ENCODE measurements at places on chromosomes 2 and 18.
A peak's percentile ranks its signal among the peaks of the same experiment; 100 is the strongest.

- no peak for DNase-seq
Measured at GRCh38 chr18:63244607-63245006, 75.0 kb downstream of the BCL2 start.

DNA sequence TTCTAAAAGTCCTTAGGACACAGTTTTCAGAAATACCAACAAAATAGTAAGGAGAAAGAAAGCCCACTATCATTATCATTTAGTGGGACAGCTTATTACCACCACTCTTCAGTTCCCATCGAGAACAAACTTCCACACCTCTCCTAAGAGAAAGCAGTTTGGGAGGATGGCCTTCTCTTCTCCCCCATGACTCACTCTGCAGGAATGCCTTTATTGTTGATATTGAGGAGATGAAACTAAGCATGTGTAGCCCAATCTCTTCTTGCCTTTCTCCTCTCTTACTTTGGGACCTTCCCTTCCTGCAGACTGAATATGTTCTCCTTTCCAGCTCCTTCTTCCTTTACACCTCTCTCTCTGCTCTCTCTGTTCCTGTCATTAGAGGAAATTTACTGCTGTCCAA, 30.0 kb upstream of the ERMN start:
- DNase-seq = no peak

DNA sequence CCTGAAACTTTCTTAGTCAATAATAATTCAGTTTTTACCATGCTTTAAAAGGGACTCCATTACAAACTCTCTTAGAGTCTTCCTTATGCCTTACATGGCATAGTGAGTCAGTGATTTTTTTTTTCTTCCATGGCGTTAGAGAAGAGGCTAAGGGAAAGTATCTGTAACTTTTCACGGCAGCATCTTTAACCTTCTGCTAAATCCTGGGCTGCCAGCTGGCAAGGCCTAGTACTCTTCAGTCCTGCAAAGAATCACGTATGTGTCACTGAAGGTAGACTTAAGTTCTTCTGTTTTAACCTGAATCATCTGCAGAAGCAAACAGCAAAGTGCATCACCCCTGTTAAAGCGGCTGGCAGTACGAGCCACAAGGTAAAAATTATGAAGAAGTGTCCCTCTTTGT, 286.3 kb upstream of the FN1 start:
- no peak for DNase-seq

GRCh38 chr2:189874586-189875320, 90.5 kb downstream of the PMS1 start:
- peak; percentile 16 for DNase-seq

- DNase-seq = no peak
Measured at GRCh38 chr2:32652555-32653209, 24.8 kb downstream of the TTC27 start.

DNA sequence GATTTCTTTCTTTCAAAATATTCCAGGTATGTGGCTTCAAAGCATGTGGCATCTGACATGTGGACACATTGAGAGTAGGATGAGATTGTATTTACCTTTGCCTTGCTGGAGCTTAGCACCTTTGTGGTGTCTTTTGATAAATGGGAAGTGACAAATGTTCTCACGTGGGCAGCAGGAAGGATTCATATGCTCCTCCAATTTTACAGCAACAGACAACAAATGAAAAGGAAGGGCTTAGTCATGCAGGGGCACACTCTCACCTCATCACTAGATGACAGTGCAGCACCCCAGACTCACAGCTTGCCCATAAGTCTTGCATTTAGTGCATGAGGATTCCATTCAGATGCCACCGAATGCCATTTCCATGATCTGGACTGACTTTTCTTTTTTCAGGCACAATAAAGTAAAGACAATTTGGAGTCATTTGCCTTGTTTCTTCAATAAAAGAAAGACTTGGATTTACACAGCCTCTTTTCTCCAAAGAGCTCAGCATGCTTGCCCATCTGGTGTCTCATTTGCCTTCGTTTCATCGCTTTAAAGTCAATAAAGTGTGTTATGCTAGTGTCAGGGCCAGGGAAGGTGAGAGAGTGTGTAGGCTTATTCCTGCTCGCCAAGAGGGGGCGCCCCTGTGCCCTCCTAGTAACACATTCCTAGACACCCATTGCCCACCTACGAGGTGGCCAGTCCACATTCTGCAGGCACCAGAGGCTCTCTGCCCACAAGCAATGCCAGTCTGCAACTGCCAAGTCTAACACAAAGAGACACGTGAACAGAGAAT, 39.6 kb upstream of the DAPL1 start:
- peak; percentile 6 for DNase-seq

GRCh38 chr2:139000131-139000785, 220.1 kb upstream of the NXPH2 start:
- DNase-seq = no peak

DNA sequence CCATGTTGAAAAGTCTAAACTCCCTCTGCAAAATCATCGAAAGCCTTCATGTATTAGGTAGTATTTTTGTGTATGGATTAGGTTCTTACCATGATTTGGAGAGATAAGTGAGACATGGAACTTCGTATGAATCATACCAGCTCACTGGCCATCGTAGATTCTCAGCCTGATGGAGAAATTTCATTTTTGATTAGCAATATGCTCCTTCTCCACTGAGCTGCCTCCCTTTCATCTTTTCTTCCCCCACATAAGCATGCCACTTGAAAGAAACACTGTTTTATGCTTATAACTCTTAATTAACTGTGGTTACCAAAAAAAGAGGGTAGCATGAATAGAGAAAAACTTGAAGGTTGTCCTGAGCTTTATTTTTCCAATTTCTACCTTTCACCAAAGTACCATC, 111.9 kb downstream of the NCK2 start:
- DNase-seq = no peak

- no peak for DNase-seq
Measured at GRCh38 chr2:161980976-161981375, 93.0 kb downstream of the DPP4 start.

GRCh38 chr18:57107140-57107832, 39.6 kb upstream of the BOD1L2 start:
- peak; percentile 48 for DNase-seq

- peak; percentile 78 for DNase-seq
Measured at GRCh38 chr2:98917031-98917471, 19.0 kb downstream of the CRACDL start.

GRCh38 chr2:3037196-3038194, 340.1 kb downstream of the EIPR1 start:
- no peak for DNase-seq

DNA sequence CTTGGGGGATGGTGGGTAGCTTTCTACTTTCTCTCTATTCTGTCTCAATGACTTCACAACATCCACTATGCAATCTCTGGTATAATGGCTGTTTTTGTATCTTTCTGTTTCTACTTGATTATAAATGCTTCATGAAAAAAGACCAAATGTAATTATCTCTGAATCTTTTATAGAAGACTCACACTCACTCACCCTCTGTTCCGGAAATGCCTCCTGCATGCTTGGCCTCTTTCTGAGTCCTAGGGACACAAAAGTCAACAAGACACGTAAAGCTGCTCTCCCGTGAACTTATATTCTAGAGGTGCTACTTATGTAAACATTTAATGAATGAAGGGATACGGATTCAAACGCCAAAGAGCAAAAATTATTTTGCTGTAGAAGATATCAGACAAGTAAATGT, 502.2 kb upstream of the SOX11 start:
- peak; percentile 2 for DNase-seq

DNA sequence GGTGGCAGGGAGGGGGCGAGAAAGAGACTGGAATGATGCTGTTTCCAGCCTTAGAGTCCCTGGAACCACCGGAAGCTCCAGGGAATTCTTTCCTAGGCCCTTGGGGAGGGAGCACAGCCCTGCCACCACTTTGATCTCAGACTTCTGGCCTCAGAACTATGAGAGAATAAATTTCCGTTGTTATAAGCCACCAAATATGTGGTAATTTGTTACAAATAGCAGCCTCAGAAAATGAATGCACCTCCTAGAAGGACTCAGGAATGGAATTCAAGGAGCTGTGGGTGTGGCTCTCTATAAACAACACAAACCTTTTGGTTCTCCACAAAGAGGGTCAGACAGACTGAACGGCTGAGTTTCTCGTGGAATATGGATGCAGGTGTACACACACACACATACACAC, 144.5 kb downstream of the ACKR3 start:
- DNase-seq = no peak

DNA sequence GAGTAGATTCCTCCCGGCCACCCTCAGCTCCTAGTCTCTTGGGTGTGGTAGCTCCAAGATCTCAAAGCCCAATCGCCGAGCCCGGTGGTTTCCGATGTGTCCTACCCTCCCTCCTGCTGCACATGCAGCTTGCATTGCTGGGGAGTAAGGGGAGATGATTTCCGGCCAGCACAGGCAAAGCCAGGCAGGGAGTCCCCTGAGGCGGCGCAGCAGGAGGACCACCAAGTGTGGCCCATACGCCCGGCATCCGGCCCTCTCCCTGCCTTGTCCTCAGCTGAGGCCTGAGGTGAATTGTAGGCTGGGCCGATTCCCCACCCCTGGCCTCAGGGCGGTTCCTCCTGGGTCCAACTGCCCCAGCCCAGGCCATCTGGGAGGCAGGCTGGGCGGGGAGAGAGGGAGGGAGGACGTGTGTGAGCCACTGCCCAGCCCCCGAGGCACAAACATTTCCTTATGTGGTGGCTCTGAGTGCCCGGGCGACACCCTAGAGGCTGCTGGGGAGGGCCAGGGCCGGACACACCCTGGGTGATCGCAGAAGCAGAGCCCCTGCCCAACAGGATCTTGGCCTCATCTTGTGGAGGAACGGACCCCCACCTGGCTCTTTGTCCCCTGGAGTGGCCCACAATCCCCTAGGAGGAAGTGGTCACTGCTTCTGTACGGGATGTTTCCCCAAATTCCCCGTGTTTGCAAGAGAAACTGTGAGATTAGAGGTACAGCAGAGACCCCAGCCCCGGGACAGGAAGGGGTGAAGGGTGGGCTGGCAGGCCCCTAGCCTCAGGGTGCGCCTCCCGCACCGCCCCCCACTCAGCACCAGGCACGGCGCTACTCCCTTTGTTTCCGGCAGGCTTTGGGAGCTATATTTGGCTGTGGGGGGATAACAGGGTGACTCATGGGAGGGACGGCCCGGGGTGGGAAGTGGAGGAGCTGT, 41.9 kb upstream of the PTMA start:
- DNase-seq = peak; percentile 63

DNA sequence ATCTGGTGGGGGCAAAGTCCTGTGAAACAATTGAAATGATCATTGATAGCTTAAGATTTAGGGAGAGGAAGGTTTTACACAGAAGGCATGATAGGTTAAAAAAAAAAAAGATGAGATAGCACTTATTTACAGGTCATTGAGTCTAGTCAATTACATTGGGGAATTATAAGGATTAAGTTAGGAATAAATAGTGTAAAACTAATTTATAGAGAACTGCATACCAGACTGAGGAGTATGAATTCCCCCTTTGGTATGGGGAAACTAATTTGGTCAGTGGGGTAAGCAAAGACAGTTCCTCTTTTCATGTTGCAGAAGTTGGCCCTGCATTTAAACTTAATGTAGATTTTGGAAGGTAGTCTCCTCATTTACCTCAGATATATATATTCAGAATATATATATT, 10.8 kb downstream of the GLS start:
- DNase-seq = no peak

GRCh38 chr2:235049719-235050118, 97.9 kb downstream of the SH3BP4 start:
- DNase-seq = no peak

- no peak for DNase-seq
Measured at GRCh38 chr2:28165087-28165635, 227.5 kb upstream of the FOSL2 start.

- DNase-seq = no peak
Measured at GRCh38 chr2:216415541-216415940, 3.3 kb downstream of the SMARCAL1 start.

GRCh38 chr2:47040651-47041050, 114.5 kb downstream of the STPG4 start:
- DNase-seq = no peak

DNA sequence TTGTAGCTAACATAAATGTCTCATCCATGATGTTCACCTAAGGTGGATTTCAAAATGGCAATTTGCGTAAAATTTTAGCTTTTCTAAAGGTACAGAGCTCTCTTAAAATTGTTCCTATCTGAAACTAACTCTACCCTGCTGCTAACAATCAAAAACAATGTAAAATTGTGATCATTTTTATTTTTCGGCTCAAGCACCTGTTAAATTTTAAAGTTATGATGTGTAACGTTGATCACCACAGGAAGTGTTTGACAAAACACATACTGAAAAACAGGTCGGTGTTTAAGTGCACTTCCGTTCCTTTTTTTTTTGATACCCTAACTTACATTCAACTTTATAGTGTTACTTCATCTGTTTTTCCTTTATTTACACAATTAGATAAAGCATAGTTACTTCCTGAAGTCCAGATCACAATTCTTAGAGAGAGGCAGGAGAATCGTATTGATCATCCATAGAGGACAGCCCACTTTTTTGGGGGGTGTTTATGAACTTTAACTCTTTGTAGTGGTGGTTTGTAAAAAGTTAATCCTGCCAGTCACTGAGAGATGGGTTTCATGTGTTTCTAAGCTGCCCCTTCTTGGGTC, 6.0 kb upstream of the NCK2 start:
- DNase-seq = no peak

DNA sequence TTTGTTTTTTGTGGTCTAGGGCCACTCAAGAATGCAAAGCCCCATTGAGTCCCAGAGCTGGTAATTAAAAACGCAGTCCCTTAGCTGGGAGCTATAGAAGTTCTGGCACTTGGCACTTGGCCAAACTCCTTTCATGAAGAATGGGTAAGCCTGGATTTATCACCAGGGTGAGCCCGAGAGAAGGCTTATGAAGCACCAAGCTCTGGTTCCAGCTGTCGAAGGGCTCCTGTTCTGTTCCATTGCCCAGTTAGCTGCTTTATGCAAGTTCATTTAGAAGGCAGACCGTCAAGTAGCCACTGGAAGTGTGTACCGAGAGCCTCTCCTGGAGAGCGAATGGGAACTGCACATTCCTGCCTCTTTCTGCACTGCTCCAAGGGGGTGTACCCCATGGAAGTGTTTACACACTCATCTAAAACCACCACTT, 14.2 kb downstream of the ECEL1 start:
- no peak for DNase-seq

DNA sequence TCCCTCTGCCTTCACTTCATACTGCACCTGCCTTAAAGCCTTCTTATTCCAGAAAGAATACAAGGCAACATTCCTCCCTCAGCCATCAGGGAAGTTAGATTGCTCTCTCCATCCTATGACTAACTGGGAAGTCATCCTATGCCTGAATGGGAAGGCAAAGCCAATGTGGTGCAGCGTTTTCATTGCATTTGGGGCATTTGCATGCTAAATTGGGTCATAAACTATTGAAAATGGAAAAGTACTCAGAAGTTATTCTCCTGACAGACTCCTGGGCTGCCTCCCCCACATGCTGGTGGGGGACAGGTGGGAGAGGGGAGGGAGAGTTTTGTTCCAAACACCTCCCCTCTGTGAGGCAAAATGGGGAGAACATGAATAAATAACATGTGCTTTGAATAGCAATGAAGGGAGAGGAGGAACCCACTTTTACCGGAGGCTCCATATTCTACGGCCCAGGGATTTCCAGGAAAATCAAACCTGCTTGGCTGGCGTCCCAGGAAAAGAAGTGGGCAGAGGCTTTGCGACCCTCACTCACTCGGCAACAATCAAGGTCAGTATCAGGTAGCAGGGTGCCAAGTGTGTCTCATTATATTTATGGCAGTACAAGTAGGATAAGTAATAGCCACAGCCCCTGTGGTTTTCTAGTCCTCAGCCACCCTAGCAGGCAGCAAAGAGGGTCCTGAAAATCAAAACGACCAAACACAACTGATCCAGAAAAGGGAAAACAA, 84.1 kb downstream of the BOD1L2 start:
- DNase-seq = no peak

- DNase-seq = no peak
Measured at GRCh38 chr2:173584676-173585458, 230.2 kb downstream of the CDCA7 start.
